Activated CD4-positive, alpha-beta memory T cell treated with anti-CD3 and anti-CD28 coated beads, Interleukin-2, amount 10 ng/mL, durations not matched to agents 7 days and 5 days (primary cell): ENCODE measurements at places on chromosomes 2 and 18. TPM values are rescaled to one million over a fixed set of nuclear protein-coding genes. Genes with fewer than 3 reads are reported as not detected.

DNA sequence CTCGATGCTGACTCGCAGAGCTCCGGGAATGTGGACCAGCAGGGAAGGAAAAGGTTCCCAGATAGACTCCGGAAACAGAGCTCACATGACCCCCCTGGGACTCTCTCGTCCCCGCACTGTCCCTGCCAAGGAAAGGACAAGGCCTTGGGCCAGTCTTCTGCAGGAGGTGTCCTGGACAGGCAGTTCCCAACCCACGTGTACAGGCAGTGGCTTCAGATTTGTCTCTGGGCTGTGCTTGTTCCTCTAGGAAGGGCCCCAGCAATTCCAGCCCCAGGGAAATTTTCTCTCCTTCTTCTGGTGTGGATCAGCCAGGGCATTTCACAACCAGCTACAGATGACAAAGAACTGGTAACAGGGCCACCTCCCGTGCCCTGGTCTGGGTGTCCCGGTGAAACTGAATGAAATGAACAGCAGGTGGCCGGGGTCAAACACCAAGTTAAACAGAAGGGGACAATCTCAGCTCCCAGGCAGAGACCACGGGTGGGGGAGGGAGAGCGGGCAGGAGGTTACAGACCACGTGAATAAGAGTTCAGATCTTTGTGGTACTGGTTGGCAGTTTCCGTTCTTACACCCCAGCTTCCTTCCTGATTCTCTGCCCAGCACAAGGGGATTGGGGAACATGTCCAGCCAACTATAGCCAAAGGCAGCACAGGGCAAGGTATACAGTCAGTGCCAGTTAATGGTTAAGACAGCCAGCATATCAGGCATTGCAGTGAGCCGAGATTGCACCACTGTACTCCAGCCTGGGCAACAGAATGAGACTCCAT, 52.2 kb upstream of the CAB39 start:
- peak; percentile 77 for DNase-seq

DNA sequence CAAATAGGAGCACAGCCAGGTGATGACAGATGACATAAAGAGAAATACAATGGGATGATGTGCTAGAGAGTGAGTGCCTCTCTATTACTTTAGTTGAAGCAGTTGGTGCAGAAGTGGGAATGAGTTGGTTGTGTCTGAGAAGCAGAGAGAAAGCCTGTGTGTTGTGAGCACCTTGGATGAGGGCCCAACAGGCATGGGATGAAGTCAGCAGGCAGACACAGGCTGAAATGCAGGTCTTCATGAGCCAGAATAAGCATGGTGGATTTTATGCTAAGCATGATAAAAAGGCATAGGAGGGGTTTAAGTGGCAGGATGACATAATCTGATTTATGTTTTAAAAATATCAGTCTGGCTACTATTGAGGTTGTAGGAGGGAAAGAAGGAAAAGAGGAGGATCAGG, 71.5 kb downstream of the KLHL14 start:
- no peak for DNase-seq

DNA sequence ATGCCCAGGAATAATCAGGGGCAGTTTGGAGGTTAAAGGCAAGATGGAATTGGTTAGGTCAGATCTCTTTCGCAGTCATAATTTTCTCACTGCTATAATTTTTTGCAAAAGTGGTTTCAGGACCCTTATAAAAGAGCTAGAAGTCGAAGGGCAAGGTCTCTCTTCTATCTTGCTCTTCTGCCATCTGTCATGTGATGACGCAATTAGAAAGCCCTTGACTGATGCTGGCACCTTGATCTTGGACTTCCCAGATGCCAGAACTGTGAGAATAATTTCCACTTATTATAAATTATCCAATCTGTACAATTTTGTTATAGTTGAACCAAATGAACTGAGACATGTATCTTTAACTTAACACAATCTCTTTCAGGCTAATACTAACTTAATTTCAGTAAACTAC, 6.3 kb upstream of the RALBP1 start:
- no peak for DNase-seq

- DNase-seq = no peak
These were observed 15.7 kb upstream of the DARS1 start for GRCh38 chr2:136001131-136001530.

DNA sequence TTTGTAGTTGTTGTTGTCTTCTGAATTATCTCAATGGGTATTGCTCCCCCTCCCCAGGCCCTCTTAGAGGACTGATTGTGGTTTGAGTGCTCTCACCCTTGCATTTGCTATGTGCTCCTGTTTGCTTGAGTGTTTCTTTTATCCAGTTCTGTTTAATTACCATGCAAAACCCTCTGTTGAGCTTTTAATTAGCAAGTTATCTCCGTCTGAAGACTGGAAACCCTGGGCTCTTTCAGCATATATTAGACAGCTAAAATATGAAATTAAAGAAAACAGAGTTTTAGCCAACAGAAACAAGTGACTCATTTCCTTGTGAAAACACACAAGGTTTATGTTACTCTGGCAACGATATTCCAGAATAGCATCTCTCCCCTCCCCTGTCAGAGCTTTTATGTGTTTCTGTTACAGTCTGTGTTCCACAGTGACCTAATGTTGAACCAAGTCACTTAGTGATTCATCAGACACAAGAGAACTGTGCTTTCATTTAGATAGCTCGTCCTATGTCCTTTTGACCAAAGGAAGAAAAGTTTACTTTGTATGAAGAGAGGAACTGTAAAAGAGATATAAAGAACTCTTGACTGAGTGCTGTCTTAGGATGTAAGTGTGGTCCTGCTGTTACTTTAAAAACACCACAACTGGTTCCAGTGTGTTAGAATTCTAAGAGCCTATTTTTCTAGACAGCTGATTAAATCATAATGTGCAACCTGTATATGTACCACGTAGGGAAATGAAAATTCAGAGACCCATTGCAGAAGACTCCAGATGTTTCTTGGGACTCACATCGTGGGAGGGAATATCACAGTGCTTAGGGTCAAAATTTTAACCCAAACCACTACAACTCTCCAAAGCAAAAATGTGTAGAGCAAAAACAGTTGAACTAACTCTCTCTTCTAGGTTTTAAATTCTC, 172.8 kb upstream of the RBMS1 start:
- DNase-seq = no peak

DNA sequence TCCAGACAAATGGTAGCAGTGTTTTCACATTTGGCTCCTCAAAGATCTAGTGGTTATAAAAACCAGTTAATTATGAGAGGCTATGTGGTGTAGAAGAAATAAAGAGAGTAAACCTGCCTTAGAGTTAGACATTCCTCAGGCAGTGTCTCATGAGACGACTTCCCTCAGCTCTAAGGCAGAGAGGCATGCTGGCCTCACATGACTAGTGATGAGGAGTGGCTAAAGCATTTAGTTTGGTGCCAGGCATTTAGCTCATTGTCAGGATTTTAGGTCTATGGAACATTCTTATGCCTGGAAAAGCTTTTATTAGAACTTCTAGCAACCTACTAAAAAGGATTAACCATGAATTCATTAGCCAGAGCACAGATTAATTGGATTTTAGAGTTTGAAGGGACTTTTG, 90.3 kb downstream of the RPRM start:
- no peak for DNase-seq

DNA sequence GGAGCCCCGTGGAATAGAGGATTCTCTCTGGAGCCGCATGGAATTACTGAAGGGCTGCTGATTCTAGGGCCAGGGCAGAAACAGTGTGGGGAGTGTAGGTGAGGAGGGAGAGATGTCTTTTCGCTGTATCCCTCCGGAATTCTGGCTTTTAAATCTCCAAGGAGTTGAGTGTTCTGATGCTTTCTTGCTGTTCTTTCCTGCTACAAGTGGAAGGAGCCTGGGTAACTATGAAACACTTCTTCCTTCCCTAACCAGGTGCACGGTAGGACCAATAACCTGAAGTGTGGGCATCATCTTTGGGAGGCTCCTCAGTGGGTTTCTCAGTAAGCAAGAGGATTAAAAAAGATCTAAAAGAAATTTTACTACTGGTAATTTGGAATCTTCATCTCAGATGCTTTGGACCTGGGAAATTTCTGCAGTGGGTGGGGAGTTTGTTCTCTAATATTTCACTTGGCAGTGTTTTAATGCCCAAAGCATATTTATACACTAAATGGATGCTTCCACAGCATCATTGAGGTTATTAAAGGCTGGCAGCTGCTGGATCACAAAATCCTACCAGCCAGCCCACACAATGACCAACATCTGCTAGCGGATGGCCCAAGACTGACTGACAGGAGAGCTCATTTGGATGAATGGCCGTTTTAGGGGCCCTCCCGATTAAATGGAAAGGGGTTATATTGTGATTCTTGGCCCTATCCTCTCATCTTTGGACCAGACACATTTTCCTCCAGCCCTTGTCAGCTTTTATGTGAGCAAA, 2.1 kb downstream of the EML6 start:
- no peak for DNase-seq

DNA sequence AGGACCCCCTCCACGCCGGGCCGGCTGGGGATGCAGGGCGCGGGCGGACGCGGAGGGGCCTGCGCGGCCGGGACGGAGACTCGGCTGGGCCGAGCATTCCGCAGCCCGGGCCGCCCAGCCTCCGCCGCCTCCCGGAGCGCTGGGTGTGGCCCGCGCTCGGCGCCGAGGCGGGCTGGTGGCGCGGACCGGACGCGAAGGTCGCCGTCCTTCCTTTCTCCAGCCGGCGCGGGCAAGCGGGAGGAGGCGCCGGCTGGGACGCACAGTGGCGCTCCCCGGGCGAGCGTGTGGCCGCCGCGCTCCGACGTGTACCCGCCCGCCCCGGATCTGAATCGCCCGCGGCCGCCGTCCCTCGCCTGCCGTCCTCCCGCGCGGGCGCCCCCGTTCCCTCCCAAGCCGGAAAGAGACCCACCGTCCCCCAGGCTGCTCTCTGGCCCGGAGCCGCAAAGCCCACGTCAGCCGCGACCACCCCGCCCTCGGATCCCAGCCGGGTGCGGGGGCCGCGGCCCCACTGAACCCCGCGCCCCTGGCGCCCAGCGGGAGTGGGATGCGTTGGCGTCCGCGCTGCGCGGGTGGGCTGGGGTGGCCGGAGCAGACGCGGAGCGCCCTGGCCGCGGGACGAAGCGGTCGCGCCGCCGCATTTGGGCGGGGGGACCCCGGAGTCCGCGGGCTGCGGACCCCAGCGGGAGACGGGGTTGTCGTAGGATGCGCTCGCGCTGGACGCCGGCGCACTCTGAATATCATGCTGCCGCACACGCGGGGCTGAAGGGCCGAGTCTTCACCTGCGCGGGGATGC, 634 bp downstream of the SPATS2L start:
- peak; percentile 48 for DNase-seq

DNA sequence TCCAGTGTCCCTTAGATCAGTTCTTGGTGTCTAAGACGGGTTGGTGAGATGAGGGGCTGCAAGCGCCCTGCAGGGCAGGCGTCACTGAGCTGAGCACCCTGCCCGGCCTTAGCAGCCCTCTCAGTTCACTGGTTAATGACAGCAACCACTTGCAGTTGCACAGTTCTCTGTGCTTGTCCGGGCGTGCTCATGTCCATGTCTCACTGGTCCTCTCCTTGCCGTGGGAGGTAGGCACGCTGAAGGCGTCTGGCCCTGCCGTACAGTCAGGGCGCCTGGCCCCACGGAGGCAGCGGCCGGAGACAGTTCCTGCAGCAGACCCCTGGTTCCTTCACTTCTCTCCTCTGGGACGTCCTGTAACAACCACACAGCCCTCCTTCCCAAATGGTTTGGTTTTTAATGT, 75.3 kb downstream of the ARHGEF4 start:
- no peak for DNase-seq

GRCh38 chr2:147610496-147611040, 234.3 kb upstream of the ACVR2A start:
- DNase-seq = no peak

ITGB6 gene
- total RNA-seq = not detected

PDE11A gene
- not detected for total RNA-seq

RTKN gene
- 1.1 TPM for total RNA-seq

ADAM23 gene
- 0.85 TPM for total RNA-seq

DYNAP gene
- not detected for total RNA-seq
